ENCODE measurements at places on chromosomes 1 and 21.

- DNase-seq: no peak
Measured at GRCh38 chr1:202834771-202835547, 24.2 kb downstream of the PCAT6 start.

DNA sequence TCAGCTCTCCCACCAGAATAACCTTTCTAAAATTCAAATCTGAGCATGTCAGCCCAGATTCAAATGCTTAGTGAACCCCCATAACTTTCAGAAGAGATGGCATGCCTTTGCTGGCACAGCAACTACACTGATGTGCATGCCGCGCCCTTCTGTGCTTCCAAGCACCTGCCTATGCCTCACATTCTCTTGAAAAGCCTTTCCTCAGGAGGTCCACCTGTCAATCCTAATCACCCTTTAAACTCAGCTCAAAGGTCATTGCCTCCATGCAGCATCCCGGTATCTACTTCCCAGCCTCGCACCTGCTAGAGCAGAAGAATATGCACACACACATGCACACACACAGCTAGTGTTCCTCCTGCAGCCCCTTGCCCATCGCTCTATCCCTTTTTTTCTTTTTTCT, 5.2 kb upstream of the S100A2 start:
- DNase-seq: no peak

- DNase-seq: no peak
Measured at GRCh38 chr1:198018529-198018928, 101.4 kb downstream of the LHX9 start.

GRCh38 chr21:42143111-42143510, 72.0 kb downstream of the UMODL1 start:
- no peak for DNase-seq

DNA sequence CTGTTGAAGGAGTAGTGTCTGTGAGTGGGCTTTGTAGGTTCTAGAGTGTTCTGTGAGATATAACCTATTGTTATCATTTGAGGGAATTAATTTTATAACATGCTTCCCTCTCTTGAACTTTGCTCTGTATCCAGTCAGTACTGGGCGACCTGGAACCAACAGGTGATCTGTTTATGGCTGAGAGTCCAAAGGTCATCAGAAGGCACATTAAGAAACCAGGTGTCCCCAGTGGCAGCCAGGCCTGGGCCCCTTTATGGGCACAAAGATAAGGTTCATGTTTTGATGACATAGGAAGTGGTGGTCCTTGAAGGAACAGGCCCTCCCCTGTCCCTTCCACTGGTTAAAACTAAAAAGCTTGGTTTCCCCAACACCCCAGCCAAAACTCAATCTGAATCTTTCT, 61.1 kb downstream of the FHAD1 start:
- DNase-seq: no peak

DNA sequence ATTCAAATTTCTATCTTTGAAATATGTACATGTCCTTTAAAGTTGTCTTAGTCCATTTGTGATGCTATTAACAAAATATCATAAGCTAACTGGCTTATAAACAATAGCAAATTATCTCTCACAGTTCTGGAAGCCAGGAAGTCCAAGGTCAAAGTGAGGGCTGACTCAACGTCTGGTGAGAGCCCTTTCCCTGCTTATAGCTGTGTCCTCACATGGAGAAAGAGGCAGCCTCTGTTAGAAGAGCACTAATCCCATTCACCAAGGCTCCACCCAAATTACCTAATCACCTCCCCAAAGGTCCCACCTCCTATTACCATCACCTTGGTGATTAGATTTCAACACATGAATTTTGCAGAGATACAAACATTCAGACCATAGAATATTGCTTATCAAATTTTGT, 450.1 kb upstream of the BEND5 start:
- no peak for DNase-seq

GRCh38 chr1:216607067-216607697, 116.0 kb downstream of the ESRRG start:
- DNase-seq: no peak

DNA sequence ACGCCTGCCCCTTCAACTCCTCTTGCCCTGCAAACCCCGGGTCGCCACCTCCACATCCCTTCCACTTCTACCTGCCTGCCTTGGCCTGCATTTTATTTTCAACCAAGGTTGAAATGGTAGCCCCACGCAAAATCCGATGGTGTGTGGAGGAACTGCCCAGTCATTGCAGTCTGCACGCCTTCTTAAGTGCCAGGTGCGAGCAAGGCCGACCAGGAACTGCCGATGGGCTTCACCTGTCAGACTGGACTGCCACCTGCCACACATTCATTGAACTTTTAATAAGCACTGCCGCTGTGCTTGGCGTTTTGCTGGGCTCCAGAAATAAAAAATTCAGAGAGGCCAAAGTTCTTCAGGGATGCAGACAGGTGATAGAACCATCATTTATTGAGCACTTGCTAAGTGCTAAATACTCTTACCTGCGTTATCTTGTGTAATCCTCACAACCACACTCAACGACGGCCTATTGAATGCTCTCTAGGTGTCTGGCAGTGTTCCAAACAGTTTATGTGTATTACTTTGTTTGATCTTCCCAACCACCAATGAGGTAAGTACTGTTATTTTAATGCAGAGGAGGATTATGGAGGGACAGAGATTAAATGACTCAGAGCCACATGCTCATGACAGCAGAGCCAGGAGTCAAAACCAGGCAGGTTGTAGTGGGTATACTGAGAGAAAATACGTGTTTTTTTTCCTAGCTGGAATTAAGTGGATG, 36.2 kb downstream of the CACHD1 start:
- DNase-seq: no peak

Measured in stimulated activated CD8-positive, alpha-beta memory T cell treated with anti-CD3 and anti-CD28 coated beads, Interleukin-15, amount 100 ng/mL, for 48 hours (primary cell).